ENCODE measurements at places on chromosomes 5 and 9.

- peak; percentile 36 for DNase-seq
Measured at GRCh38 chr5:140481758-140482157, 65.7 kb upstream of the EIF4EBP3 start.

- peak; percentile 9 for DNase-seq
Measured at GRCh38 chr5:17219006-17219422, 1.6 kb downstream of the BASP1 start.

GRCh38 chr9:20409321-20410092 is 212.8 kb downstream of the MLLT3 start:
- no peak for DNase-seq

DNA sequence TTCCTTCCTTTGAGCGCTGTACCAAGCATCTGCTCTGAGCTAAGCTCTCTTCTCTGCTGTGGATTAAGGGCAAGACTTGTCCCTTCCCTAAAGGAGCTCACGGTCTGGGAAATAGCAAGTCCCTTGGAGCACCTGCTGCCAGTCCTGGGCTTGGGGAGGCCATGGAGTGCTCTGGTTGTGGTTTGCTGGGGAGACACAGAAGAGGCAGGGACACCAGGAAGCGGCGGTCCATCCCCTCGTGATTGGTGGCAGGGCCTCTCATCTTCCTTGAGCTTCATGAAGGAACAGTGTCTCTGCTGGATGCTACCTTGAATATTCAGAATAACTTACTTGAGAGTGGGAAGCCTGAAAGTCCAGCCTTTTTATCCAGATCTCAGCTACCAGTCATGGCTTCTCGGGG is 35.3 kb downstream of the COL5A1 start:
- no peak for DNase-seq

GRCh38 chr5:88785746-88786565 is 97.0 kb downstream of the MEF2C start:
- peak; percentile 92 for DNase-seq

- DNase-seq: no peak
Measured at GRCh38 chr9:3007326-3007725, 163.4 kb upstream of the PUM3 start.

GRCh38 chr5:158621391-158621790 is 478.3 kb downstream of the EBF1 start:
- DNase-seq: peak; percentile 40

- peak; percentile 54 for DNase-seq
Measured at GRCh38 chr9:16726029-16726428, 144.4 kb downstream of the BNC2 start.

GRCh38 chr9:116547729-116548426 is 139.2 kb upstream of the TRIM32 start:
- DNase-seq: no peak

- peak; percentile 83 for DNase-seq
Measured at GRCh38 chr9:107737987-107738743, 248.6 kb upstream of the KLF4 start.

DNA sequence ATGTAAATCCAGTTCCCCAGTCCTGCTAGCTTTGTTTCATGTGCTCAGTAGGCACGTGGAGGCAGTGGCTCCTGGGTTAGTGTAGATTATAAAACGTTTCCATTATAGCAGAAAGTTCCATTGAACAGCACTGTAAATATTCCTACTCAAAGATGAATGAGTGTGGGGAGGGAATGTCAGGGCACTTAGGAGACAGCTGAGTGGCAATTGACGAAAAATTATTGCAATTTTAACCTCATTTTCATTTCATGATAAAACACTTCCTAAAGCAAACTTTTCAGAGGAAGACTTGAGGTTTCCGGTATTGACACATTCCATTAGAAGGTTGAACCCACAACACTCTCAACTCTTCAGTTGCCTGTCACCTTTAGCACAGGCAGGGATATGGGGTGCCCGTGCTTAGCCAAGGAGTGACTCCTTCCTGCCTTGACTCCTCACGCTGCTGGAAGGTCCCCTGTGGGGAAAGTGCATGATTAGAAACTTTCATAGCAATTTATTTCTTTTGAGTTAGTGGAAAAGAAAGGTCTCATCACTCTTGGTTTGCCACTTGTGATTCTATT is 41.2 kb downstream of the SLC46A2 start:
- no peak for DNase-seq

DNA sequence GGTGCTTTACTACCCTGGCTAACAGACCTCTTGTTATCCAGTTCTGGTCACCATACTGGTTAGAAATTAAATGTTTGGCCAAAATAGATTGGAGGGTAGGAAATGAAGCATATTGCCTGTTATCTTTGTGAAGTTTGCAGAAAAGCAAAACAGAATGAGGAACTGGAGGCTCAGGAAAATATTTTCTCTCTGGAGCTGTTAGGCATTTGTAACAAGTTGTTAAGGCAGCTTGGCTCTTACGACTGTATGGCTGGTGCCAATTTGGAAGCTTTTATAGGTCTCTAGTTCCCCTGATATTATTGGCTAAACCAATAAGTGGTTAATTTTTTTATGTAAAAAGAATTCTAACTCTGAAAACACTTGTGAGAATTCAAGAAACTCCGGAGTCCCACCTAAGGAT is 35.8 kb downstream of the CDH6 start:
- DNase-seq: no peak

- DNase-seq: no peak
Measured at GRCh38 chr9:87854580-87854955, 28.1 kb upstream of the SPATA31E1 start.

DNA sequence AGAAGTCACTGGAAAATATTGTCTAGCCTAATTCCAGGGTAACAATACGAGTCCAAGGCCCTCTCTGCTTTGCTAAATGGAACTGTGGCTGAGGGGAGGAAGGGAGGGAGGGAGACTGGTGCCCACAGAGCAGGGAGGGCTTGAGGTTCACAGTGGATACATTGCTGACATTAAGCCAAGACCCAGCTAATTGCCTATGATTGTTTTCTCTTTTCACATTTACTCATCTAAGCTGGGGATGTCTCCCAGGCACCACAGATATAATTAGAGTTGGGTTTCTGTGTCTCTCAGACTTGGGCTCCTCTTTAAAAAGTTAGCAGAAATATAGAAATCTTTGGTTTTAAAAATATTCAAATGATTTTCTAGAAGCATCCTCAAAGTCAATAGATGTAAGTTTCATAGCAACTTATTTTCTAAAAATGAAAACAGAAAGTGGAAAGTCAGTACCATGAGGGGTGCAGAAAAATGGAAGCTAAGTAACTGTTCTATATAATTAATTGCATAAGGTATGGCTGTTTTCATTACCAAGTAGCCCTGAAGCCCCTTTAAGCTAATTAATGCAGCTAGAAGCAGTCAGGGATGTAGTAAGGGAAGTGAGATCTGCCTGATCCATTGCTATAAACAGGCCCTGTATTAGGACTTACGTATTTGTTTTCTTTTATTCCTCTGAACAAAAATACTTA is 259.8 kb downstream of the NDUFS4 start:
- DNase-seq: no peak

- no peak for DNase-seq
Measured at GRCh38 chr5:125148076-125148475, 401.6 kb upstream of the ZNF608 start.

GRCh38 chr9:123784518-123784917 is 145.4 kb downstream of the DENND1A start:
- peak; percentile 86 for DNase-seq

DNA sequence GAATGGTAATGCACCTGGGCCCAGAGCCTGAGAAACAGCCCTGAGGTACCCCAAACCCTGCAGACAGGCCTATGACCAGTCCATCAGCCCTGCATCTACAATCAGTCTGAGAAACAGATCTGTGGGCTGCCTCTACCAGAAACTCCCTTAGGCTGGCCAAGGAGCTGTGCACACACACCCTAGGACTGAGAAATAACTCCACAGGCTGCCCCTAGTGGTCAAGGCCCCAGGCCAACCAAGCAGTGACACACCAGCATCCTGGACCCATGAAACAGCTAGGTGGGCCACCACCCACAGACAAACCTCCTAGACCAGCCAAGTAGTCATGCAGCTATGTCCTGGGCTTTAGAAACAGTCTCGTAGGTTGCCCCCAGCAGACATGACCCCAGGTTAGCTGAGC is 253.6 kb upstream of the VLDLR start:
- DNase-seq: no peak

DNA sequence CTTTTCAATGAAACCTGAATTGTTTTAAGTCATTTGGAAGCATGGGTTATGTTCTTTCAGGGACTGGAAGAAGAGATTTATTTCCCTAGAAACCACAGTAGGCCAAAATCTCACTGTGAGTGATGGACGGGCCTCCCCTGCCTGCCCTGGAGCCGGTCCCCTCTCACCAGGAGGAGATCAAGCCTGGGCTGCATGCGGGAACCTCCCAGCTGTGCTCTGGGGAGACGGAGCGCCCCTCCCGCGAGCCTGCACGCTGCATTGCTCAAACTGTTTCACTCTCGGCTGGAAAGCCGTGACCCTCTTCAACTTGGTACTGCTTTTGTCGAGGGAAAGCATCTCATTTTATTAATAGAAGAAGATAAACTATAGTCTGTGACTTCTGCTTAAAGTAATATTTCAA is 85.4 kb downstream of the IRX2 start:
- DNase-seq: no peak

DNA sequence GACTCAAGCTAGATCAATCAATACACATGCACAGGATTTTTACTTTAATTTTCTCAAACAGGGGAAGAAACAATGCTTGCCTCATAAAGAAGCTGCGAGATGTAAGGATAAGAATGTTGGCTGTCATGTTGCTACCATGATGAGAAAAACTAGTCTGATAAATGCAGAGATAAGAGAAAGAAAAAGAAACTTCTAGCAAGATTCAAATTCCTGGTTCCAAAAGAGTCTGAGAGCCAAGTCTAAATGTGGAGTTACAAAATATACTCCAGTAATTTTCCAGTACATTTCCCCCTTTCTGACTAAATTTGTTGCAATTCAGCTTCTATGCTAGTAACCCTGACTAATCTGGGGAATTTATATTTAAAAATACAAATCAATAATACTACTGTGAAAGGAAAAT is 10.4 kb upstream of the ANXA1 start:
- no peak for DNase-seq

DNA sequence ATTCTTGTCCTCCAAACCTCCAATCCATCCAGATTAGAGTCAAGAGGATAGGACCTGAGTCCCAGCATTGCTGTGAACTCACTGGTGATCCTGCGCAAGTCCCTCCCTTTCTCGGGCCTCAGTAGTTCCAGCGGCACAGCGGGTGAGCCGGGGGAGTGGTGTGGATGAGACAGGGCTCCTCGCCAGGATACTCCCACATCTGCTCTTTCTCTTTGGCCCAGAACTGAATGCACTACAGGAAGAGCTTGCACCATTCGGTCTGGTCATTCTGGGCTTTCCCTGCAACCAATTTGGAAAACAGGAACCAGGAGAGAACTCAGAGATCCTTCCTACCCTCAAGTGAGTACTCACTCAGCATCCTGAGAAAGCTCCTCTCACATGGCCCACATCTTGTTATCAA is 6.3 kb downstream of the GPX3 start:
- DNase-seq: peak; percentile 14

GRCh38 chr9:7454624-7455023 is 345.0 kb downstream of the DMAC1 start:
- no peak for DNase-seq

GRCh38 chr9:74443036-74443750 is 53.9 kb upstream of the RORB start:
- DNase-seq: peak; percentile 6

GRCh38 chr9:99602854-99603253 is 218.8 kb upstream of the NR4A3 start:
- DNase-seq: no peak

- DNase-seq: peak; percentile 51
Measured at GRCh38 chr9:113807173-113808061, 68.7 kb upstream of the ZNF618 start.

- DNase-seq: no peak
Measured at GRCh38 chr9:108776920-108777639, 78.7 kb downstream of the ACTL7B start.

DNA sequence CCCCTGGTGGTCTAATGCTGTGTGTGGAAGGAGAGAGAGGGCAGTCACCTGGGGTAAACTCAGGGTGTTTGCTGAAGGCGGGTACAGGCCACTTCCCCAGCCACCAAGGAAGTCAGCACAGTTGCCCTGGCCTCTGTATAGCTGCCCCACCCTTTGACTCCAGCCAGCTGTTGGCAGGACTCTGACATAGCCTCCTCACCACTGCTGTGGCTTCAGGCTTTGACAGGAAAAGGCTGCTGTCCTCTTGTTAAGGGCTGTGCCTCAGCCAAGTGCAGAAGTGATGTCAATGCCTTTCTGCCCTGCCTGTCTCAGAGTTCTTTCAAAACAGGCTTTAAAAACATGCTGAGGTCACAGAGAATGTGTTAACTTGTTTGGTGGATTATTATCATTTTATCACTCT is 487.2 kb upstream of the KLF4 start:
- DNase-seq: peak; percentile 43

- DNase-seq: peak; percentile 68
Measured at GRCh38 chr5:57335092-57335660, 147.4 kb downstream of the ACTBL2 start.

GRCh38 chr9:131046581-131047202 is 37.7 kb downstream of the LAMC3 start:
- DNase-seq: peak; percentile 42

GRCh38 chr5:27814983-27815382 is 776.6 kb upstream of the CDH9 start:
- no peak for DNase-seq

DNA sequence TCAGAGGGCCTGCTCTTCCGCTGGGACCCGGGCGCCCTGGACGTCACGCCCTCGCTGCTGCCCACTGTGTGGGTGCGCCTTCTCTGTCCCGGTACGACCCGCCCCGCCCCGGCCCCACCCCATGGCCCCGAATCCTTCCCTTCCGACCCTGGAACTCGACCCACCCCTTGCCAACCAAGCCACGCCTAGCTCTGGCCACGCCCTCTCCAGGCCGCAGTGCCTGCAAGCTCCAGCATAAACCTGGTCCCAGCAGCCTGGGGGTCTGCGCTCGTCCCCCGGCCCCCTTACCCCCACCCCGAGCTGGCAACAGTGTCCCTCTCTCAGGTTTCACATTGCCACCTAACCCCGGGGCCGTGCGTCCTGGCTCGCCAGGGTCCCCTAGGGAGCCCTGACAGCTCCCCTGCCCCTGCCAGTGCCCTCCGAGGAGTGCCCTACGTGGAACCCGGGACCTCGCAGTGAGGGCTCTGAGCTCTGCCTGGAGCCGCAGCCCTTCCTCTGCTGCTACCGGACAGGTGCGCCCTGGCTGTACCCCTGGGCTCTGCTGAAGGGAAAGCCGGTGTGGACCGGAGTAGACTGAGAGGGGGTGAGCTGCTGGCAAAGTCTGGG is 3.4 kb downstream of the ADGRD2 start:
- no peak for DNase-seq

DNA sequence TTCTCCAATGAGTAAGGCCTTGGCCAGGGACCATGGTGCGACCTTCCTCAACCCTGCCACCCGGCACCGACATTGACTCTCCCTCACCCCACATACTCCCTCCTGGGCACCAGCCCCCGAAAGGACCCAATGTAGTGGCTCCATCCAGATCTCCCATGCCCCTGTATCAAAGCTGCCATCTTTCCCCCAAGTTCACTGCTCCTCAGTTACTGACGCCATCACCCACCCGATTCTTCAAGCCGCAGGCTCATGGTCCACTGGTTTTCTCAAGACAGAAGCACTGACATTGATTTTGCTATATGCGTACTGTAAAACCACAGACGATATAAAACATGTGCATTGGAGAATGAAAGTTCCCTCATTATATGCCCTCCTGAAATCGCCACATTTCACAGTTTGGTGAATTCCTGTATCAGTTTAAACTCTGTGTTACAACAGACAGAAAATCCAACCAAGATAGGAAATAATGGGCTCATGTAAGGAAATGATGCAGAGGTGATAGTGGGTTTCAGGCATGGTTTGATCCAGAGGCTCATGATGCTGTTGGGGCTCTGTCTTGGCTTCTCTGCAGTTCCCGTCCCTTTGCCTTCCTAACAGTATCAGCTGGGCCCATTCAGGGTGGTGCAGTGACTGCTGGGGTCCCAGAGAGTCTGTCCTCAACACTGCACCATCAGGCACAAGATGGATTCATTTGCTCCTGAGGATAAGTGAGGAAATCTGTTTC is 207.3 kb upstream of the IER5L start:
- DNase-seq: no peak
